T-cell (primary cell): ENCODE measurements at places on chromosomes 7 and 10. TPM values are rescaled to one million over a fixed set of nuclear protein-coding genes. Genes with fewer than 3 reads are reported as not detected.

Gene ZNF365
- total RNA-seq = 3.6 TPM

Gene CPA2
- total RNA-seq = not detected

Gene SORCS1
- not detected for total RNA-seq

Gene RASA4B
- 51.7 TPM for total RNA-seq

Gene MUC3A
- total RNA-seq = 0.10 TPM

Gene FAM13C
- not detected for total RNA-seq

Gene CUBN
- total RNA-seq = 11.4 TPM

Gene SAP25
- 107 TPM for total RNA-seq

Gene SLC18A3
- total RNA-seq = not detected

Gene CCAR1
- 76.6 TPM for total RNA-seq

Gene C7orf57
- total RNA-seq = 0.82 TPM

Gene STRA8
- total RNA-seq = not detected

Gene HOXA5
- total RNA-seq = 0.32 TPM

Gene PRSS2
- total RNA-seq = 64.6 TPM

Gene AMPH
- total RNA-seq = not detected

Gene GJC3
- total RNA-seq = 0.38 TPM

Gene COL28A1
- total RNA-seq = 0.09 TPM

Gene COMTD1
- 37.7 TPM for total RNA-seq

Gene IKZF1
- 457 TPM for total RNA-seq

Gene HOXA11
- not detected for total RNA-seq
